ENCODE measurements at places on chromosomes 7 and 10. TPM values are rescaled to one million over a fixed set of nuclear protein-coding genes. Genes with fewer than 3 reads are reported as not detected.

GPR15LG gene
- total RNA-seq = not detected

CYP2C19 gene
- total RNA-seq = not detected

TMEM273 gene
- not detected for total RNA-seq

MYO1G gene
- total RNA-seq = not detected

GDF10 gene
- total RNA-seq = not detected

ARID5B gene
- 10.4 TPM for total RNA-seq

C7orf25 gene
- total RNA-seq = 8.4 TPM

OR13A1 gene
- not detected for total RNA-seq

AKR1C8 gene
- not detected for total RNA-seq

MKI67 gene
- total RNA-seq = 18.2 TPM

GCC1 gene
- 19.4 TPM for total RNA-seq

CALML3 gene
- total RNA-seq = 58.4 TPM

DDC gene
- total RNA-seq = not detected

C10orf67 gene
- 0.34 TPM for total RNA-seq

CCDC6 gene
- 25.4 TPM for total RNA-seq

FIS1 gene
- 251 TPM for total RNA-seq

C10orf105 gene
- total RNA-seq = not detected

SNCG gene
- 1.3 TPM for total RNA-seq

NODAL gene
- total RNA-seq = 0.23 TPM

GBX1 gene
- total RNA-seq = not detected

FGFR2 gene
- total RNA-seq = 14.7 TPM

HSPA14 gene
- 8.0 TPM for total RNA-seq

GCK gene
- total RNA-seq = 0.34 TPM

ADCY1 gene
- 0.16 TPM for total RNA-seq

KAZALD1 gene
- total RNA-seq = 0.23 TPM

LOXL4 gene
- 0.04 TPM for total RNA-seq

SGMS1 gene
- 37.7 TPM for total RNA-seq

MUC3A gene
- total RNA-seq = not detected

FOXI2 gene
- total RNA-seq = not detected
